Karpas-422 (cell line): ENCODE measurements at places on chromosomes 13 and 19.

- no peak for DNase-seq
Measured at GRCh38 chr19:18765224-18765623, 25.9 kb downstream of the COMP start.

- DNase-seq, result no peak
Measured at GRCh38 chr13:53197424-53197823, 168.8 kb downstream of the OLFM4 start.

DNA sequence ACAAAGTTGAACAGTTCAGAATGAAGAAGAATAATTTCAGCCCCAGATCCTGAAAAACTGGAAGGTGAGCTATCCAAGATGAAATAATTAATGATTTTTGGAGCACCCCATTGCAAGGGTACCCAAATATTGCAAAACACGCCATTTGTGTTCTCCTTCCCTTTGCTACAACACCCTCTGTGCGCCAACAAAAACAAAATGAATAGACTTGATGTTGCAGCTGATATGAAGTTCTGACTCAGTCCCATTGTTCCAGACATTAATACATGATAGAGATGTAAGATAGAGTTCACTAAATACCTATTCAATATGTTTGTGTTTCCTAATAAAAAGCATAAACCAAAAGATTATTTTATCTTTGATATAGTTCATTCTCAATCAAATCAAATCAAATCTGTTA, 287.5 kb upstream of the SOX21 start:
- DNase-seq, result no peak

DNA sequence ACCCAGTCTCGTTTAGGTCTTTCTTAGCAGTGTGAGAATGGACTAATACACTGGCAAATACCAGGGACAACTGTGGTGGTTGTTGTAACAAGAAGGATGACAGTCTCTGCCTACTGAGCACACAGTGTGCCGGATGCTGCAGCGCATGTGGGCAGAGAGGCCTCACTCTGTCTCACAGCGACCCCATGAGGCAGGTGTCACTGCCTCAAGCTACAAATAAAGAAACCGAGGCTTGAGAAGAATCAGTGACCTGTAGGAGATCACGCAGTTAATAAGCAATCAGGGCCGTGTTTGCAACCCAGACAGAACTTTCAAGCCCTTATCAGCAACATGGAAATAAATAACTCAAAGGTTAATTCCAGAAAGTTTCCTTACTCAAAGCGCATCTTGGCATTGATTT, 40.5 kb upstream of the GAS6 start:
- peak; percentile 74 for DNase-seq

DNA sequence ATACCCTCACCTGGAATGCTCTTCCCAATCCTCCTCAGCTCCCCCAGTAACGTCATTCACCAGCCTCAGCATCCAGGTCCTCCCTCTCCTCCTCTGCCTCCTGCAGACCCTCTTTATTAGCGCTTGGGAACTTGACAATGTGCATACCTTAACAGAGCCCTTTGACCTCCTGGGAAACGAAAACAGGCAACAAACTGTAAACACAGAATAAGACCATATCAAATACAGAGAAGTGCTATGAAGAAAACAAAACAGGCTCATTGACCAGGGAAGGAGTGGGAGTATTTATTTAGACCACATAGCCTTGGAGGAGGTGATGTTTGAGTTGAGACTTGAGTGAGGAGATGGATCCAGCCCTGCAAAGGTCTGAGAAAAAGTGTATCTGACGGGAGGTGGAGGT, 107.9 kb upstream of the SLC7A1 start:
- DNase-seq, result no peak

DNA sequence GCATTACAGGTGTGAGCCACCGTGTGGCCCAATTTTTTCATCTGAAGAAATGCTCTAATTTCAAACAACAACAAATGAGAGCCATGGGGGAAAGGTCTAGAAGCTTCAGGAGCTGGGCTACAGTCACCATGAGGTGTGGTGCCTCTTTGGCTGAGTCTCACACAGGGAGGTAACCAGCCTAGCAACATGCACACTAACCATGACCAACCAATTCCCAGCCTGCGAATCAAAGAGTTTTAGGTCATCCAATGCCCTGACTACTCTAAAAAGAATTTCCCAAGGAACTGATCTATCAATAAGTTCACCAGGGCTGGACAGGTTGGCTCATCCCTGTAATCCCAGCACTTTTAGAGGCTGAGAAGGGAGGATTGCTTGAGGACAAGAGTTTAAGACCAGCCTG, 29.9 kb downstream of the PBX4 start:
- no peak for DNase-seq

GRCh38 chr13:72804301-72804700, 22.4 kb downstream of the PIBF1 start:
- no peak for DNase-seq

DNA sequence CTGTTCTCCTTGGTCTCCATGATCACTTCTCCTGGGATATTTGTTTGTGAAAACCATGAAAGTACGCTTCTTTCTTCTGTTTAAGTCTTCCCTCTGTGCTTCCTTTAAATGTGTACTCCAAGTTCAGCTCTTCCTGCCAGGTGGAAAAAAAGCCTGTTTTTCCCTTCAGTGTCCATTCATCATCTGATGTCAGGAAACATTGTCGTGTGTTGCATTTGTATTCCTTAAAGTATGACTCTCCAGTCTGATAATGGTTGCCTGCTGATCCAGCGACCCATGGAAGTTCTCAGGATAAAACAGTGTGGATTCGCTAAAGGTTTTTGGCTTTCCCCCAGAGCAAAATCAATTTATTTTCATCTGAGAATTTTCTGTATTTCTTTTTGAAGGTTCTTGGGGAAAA, 22.3 kb downstream of the SACS start:
- DNase-seq, result no peak

DNA sequence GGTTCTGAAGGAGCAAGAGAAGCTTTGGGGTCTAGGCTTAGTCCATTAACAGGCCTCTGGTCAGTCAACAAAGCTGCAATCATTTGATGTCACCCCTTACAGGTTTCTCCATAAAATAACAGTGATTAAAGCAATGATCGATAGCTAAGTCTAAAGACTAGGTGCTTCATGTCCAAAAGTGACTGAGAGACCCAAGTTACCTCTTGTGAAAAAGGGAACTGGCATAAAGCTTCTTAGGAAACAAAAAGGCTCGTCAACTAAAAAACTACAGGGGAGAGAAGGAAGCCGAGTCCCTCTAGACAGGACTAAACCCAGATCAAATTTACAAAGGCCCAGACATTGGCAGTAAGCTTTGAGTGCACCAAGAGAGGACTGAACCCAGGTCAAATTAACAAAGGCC, 2.2 kb downstream of the DCUN1D2 start:
- no peak for DNase-seq

- no peak for DNase-seq
Measured at GRCh38 chr13:59474696-59475095, 689.0 kb downstream of the DIAPH3 start.

DNA sequence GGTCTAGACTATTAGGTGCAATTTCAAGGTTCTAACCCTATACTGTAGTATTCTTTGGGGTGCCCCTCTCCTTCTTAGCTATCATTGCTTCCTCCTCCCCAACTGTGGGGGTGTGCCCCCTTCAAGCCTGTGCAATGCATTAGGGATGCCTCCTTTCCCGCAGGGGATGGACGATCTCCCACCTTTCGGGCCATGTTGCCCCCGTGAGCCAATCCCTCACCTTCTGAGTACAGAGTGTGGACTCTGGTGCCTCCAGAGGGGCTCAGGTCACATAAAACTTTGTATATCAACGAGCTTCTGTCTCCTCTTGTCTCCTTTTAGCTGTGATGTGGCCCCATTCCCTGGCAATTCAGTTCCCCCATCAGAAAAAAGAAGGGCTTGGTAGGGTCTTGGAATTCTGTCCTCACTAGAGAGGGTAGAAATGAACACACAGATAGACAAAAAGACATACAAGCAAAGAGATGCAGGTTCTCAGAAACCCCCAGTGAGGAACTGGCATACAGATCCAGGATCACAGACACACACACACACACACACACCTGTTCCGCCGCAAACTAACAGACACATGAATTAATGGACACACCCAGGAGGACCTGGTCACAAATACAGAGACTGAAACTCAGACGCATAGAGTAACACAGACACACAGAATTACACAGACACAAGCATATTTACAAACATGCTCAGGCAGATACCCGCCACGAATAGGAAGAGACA, 2.5 kb upstream of the HNRNPUL1 start:
- DNase-seq, result no peak

DNA sequence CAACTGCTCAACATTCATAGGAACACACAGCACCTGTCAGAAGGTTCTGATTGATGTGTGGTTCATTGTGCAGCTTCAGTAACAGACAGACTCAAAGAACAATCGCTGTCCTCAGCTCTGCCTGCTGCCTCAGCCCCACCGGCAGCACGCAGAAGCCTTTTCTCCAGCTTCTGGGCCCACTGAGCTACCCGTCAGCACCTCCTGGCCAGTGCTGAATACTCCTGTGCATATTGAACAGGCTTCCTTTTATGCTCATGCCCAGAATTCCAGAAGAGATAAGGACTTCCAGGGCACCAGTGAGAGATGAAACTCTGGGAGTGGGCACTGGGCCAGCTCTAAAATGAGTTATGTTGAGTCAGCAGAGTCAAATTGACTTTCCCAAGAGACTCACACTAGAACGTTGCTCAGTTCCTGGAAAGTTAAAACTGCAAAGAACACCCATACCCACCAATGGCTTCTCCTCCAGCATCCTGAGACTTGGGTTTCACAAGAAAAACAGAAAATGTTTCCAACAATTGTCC, 119.3 kb downstream of the COL4A1 start:
- no peak for DNase-seq
